ENCODE measurements at places on chromosomes 6 and 20.

DNA sequence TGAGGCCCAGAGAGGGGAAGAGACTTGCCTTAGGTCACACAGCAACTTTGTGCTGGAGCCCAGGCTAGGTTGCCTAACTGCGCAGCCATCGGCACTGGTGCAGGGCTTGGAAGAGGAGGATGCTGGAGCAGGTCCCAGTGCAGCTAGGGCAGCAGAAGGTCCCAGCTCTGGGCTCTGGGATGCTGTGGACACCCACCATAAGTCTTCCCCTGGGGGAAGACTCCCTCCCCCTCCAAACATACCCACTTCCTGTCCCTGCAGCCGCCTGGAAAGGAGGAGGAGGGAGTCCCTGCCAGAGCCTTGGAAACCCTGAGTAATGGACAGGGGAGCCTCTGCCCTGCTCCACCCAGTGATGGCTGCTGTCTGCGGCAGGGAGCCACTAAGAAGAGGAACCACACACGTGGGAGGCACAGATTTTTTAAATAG, 93.6 kb downstream of the NCR2 start:
- peak; percentile 72 for DNase-seq

DNA sequence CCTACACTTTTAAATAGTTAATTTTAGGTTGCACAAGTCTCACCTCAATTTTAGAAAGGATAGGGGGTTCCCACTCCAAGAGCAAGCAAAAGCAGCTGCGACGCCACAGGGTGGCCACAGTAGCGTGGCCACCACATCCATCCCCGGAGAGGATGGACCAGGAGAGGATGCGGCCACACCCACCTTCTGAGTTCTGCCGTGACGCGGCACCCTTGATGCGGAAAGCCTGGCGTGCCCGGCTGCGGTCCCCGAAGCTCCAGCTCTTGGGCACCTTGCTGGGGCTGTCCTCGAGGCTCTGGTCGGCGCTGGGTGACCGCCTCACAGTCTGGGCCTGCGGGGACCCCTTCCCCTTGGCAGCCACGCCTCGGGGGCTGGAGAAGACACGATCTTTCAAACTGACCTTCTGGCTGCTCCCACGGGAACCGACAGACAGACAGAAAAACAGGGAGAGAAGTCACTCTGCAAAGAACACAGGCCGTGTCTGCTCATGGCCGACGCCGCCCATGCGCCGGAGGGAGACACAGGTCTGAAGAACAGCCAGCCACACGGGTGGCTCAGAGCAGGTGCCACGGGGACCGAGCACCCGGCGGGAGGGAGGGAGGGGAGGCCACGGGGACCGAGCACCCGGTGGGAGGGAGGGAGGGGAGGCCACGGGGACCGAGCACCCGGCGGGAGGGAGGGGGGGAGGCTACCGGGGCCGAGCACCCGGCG, 53.7 kb upstream of the CHRNA4 start:
- DNase-seq = no peak

GRCh38 chr6:53233309-53233708, 84.7 kb upstream of the GCM1 start:
- DNase-seq = no peak

- no peak for DNase-seq
Measured at GRCh38 chr6:87922196-87922946, 125.3 kb upstream of the SPACA1 start.

- no peak for DNase-seq
Measured at GRCh38 chr20:22207280-22207679, 377.1 kb downstream of the FOXA2 start.

DNA sequence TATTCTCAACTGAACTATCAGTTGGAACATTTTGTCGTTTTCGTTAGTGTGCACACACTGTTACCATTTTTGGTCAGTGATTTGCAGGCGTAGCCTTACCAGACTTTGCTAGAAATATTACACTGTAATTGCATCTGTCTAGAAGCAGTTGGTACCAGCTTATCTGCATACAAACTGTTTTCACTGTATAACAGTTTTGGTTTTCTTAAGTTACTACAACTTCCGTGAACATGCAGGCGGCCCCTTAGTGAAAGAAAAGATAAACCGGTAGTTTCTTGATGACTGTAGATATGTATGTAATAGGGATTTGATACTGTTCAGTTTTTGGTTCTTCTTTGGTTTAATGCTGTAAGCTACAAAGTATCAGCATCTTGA, 1.3 kb downstream of the DSTN start:
- no peak for DNase-seq

DNA sequence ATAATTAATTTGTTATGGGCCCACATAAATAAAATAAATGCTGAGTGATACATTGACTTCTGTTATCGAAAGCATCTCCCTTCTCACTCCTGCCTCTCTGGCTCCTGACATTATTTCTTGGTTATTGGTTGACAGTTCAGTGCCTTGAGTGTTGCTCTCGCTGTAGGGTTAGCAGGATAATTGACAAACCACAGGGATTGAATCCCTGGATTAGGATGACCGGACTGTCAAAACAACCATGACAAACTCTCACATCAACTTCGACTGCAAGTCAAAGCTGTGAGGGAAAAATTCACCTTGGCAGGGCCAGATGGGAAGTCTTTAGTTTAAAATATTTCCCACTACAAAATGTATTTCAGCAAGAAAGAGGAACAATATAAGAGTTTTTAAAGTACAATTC, 245.4 kb upstream of the TFAP2D start:
- DNase-seq = no peak
